Left renal cortex interstitium (tissue), 4 donors: ENCODE measurements at places on chromosomes 7 and 10.
A peak's percentile ranks its signal among the peaks of the same experiment; 100 is the strongest.

DNA sequence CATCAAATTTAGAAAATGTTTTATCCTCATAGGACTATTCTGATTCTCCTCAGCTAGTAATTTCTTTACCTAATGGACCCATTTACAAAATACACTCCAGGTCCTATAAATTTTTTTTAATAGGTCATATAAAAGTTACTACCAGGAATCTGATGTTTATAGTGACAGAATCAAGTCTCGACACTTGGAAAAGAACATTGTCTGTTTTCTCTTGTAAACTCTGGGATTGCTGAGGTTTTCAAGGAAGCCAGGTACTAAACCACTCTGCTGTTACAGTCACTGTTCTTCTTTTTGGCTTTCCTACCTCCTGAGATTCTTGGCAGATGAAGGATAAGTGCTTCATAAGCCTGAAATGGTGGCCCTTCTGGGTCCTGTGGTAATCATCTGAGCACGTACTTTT is 493.1 kb downstream of the AUTS2 start:
- DNase-seq = no peak

GRCh38 chr10:16742165-16742960 is 74.9 kb downstream of the RSU1 start:
- peak; percentile 38 for DNase-seq

DNA sequence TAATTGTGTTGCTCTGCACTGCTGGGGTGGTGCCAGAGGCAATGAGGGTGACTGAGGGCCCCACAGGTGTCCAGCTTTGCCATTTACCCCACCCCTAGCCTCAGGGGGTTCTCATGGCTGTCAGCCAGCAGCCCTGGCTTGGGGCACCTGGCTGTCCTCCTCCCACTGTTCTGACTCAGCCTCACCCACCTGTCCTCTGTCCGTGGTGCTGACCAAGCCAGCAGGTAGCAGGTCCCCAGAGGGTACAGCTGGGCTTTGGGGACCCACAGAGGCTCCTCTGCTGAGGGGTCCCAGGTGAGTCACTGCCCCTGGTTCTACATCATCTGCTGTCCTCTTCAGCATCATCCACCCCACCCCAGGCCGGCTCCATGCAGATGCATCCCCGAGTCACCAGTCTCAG is 32.2 kb upstream of the ZNF716 start:
- DNase-seq = no peak

DNA sequence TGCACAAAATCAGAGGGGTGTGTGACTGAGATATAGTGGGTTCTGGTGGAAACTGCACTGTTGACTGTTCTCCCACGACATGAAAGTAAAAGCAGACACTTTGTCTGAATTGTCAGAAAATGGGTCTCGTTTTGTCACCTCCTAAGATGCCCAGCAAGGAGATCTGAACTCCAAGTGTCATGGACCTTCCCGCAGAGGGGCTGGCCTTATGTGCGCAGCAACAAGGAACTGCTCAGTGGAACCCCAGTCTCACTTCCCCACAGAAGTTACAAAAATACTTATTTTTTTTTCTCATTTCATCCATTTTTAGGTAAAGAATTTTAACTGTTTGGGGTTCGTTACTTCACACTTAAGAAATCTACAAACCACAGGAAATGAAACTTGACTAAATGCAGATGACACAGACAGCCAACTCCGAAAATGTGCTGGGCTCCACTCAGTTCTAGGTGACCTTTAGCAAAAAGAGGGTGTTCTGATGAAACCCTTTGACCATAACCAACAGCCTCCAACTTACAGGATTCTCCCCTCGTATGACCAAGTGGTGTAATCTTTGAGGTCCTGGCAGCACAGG is 115.0 kb downstream of the FAM107B start:
- DNase-seq = no peak

DNA sequence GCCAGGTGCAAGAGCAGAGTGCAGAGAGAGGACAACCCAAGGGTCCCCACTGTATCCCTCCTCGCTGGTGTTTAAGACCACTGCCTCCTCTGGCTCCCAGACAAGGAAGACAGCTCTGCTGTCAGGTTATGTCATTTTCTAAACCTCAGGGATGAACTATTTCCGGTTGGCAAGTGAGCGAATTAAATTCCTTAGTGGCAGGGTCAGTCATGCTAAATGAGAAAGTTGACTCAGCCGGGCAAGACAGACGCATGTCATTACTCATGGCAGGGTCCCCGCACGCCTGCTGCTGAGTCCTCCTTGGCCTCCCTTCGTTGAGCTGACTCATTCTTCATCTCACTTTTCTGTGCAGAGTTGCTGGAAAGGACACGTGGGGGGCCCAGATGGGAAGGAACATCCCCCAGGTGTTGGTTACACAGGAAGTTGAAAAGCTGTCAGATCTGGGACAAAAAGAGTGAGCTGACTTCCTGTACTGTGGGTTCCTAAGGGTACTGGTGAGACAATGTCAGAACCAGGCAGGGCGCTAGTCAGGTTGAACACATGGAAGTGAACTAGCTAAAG is 47.1 kb upstream of the UCN3 start:
- DNase-seq = no peak

DNA sequence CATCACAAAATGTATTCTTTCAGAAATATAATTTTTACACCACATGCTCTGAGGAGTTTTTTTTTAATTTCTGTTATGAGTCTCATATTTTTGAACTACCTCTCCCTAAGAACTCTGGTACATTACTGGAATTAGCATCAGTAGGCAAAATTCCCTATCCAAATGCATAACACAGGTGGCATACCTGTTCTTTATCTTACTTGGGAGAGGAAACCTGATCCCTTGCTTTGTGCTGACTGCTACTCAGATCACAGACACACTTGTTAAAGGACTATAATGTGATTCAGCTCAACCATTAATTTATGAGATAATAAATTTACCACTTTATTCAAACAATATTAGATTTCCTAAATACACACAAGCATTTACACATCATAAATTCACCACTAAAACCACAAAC is 617.2 kb downstream of the GRM8 start:
- DNase-seq = no peak

- peak; percentile 89 for DNase-seq
These were observed 48.7 kb upstream of the FXYD4 start for GRCh38 chr10:43322769-43323168.

- no peak for DNase-seq
These were observed 71.0 kb upstream of the STK17A start for GRCh38 chr7:43511769-43512515.
